PC-3 (cell line): ENCODE measurements at places on chromosomes 6 and 20. TPM values are rescaled to one million over a fixed set of nuclear protein-coding genes. Genes with fewer than 3 reads are reported as not detected.

DNA sequence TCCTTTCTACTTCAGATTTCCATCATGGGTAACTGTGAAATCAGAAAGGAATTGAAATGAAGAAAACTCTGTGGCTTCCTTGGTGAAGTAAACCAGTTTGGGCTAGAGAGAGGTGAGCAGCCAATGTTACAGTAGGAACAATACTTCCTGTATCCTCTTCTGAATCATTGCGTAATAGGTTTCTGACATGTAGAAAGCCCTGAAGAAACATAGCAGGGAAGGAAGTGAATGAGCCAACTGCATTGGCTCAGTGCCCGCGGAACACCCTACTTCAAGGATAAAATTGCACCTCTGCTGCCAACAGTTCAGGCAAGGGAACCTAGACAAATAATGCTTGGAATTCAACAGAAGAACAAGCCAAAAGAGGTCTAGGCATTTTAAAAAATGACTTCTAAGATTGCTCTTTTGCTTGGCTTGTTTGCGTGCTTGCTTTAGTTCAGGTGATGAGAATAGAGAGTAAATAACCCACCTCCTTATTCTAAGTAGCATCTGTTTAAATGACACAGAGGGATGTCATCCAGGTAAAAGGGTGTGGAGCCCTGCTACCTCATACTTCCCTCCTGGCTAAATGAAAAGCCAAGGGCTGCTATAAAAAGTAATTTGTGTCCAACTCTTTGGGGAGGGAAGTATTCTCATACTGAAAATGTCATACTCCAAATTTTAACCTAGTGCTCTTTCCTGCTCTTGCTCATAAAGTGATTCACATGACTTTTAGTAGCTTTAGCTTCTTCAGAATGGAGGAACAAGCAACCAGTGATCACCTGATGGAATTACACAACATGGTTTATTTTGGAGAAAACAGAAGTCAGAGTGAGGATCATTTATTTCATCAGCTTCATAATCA is 30.0 kb upstream of the AKIRIN2 start:
- peak; percentile 91 for DNase-seq

DNA sequence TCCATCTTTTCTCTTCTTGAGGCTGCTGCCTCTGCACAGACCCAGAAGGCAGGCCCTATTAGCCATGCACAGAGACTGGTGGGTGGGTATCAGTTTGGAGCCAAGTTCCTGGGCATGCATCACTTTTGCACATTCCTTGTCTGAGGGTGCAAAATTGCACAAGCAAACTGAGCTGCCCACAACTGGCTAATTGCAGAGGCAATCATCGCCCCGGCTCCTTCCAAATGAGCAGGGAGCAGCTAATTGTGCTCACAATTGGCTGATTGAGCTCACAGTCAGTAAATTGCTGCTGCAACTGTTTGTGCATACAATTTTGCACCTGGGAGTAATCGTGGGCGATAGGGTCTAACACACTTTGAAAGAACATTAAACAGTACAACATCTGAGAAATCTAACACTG is 511.4 kb downstream of the DHX35 start:
- no peak for DNase-seq

GHRH gene
- total RNA-seq, result not detected in 2 replicates

LY6G6D gene
- total RNA-seq, result not detected in 2 replicates

DNA sequence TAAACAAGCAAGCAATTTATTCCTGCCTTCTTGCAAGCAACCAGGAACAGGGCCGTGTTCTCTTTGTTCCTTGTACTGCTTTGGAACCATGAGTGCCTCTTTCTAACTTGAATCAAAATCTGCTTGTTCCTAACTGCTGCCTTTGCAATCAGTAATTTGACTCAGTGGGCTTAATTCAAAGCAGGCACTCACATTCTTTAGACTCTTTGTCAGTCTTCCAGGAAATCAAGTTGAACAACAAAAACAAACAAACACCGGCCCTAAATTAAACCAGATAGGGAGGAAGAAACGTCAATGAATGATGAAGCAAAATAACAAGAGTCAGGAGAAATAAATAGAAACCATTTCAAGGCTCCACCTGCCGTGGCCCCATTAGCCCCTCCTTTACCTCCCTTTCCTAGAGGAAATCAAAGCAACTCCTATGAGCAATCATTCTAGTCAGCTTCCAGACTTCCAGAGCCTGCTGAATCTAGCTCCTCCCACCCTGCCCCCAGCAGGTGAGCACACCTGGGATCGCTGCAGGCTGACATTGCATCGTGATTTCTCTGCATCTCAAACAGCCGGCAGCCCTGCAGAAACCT is 582.2 kb upstream of the FLRT3 start:
- peak; percentile 77 for DNase-seq

PDYN gene
- total RNA-seq, result not detected in 2 replicates

DNA sequence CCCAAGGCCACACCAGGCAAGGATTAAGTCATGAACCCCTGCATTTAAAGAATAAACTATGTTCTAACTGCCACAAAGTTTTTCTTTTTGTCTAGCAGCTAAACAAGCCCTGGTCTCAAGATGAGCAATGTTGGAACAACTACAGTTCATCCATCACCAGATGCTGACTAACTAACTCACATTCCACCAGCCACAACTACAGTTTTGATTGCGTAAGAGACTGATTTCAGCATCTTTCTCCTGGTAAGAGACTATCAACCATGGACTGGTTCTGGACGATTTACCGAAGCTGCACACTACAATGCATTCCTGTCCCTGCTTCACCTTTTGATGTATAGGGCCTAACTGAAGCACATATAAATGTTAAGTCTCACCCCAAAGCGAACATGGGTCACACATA is 43.0 kb downstream of the F13A1 start:
- DNase-seq, result peak; percentile 17

GRCh38 chr6:118993803-118994251 is 58.9 kb upstream of the MCM9 start:
- DNase-seq, result no peak

DNA sequence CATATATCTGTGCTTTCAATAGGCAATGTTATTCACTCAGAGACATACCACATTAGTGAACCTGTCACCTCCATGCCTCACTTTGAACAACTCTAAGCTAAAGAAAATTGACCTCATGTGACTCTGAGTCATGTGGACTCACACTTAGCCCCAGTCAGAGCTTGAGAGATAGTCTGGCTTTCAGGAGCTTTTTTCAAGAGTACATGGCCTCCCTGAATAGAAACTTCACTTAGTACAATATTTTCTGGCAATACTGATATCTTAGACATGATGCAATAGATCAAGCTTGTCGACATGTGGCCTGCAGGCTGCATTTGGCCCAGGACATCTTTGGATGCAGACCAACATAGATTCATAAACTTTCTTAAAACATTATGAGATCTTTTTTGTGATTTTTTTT is 8.5 kb downstream of the SPTLC3 start:
- DNase-seq, result no peak

- no peak for DNase-seq
These were observed 107.9 kb upstream of the MLIP start for GRCh38 chr6:54003316-54003715.

DNA sequence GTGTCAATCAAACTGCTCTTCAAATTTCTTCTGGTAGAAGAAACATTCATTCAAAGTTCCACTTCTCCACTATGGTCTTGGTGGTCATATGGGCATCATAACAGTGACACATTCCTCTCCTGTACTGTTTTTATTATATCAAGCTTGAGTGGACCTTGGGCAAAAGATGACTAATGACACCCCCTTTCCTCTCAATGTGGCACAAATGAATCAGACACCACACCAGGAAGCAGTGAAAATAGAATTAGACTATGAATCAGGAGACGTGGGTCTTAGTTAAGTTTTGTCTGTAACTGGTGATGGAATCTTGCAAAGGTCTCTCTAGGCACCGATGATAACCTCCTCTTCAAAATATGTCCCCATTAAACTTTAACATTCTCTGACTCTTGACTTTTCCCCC is 9.0 kb upstream of the NRSN1 start:
- peak; percentile 32 for DNase-seq

CLPSL2 gene
- not detected in 2 replicates for total RNA-seq

ULBP2 gene
- 5.8 and 8.1 TPM in 2 replicates for total RNA-seq

- no peak for DNase-seq
These were observed 75.1 kb downstream of the SLX4IP start for GRCh38 chr20:10510216-10510615.

- DNase-seq, result no peak
These were observed 121.3 kb upstream of the PTPRK start for GRCh38 chr6:128641703-128642102.

DNA sequence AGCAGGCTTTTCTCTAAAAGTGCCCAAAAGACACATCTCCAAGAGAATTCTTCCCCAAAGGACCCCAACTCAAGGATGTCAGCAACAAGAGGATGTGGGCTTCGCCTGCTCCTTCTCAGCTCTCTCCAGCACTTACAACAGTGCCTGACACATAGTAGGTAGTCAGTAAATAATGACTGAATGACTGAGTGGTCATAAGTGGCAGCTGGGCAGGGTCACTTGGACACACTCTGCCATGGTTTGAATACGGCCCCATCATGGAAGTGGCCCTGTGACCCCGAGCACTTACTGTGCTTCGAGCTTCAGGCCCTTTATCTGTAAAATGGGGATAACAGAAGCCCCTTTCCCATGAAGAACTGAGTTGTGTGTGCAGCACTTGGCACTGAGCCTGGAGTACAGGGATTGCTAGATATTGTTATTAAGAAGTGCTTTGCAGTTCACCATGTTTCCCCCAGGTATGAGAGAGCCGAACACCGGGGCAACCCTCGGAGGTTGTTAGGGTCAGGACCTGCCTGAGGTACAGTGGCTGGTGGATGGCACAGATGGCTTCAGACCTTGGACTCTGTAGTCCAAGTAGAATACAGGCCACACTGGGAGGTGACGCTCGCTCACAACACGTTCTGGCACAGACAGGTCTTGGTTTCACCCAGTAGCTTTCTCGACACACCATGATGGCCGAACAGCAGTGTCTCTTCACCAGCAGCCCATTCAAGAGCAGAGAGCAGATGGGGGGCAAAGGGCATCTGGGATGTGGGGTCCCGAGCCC is 56.0 kb downstream of the NOL4L start:
- no peak for DNase-seq

DNA sequence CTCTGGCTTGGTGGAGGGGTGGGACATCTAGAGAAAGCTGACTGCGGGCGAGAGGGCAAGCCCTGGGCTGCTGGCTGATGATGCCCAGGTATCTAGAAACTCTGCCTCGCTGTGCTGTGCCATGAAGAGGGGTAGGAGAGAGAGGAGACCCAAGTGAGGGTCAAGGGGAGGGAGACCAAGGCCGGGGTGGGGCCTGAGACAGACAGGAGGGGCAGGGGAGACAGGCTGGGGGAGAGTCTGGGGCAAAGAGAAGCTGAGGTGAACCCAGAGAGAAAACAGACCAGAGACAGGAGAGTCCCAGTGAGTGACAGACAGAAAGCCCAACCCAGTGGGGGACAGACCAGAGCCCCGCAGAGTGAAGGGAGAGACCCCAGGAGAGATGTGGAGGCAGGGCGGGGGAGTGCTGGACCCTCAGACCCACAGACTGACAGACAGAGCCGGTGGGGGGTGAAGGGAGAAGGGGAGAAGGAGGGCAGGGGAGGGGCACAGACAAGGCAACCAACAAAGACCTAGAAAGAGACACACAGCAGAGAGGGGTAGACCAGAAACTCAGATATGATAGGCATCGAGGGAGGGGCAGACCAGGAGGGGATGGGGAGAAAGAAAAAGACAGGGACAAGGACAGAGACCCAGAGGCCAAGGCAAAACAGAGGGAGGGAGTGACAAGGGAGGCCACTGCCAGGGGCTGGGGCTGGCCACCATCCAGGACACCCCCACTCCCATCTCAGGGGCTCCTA is 5.9 kb downstream of the TEAD3 start:
- no peak for DNase-seq

TBXT gene
- not detected in 2 replicates for total RNA-seq

- DNase-seq, result no peak
These were observed 124.6 kb downstream of the EYA2 start for GRCh38 chr20:47019121-47019824.

DNA sequence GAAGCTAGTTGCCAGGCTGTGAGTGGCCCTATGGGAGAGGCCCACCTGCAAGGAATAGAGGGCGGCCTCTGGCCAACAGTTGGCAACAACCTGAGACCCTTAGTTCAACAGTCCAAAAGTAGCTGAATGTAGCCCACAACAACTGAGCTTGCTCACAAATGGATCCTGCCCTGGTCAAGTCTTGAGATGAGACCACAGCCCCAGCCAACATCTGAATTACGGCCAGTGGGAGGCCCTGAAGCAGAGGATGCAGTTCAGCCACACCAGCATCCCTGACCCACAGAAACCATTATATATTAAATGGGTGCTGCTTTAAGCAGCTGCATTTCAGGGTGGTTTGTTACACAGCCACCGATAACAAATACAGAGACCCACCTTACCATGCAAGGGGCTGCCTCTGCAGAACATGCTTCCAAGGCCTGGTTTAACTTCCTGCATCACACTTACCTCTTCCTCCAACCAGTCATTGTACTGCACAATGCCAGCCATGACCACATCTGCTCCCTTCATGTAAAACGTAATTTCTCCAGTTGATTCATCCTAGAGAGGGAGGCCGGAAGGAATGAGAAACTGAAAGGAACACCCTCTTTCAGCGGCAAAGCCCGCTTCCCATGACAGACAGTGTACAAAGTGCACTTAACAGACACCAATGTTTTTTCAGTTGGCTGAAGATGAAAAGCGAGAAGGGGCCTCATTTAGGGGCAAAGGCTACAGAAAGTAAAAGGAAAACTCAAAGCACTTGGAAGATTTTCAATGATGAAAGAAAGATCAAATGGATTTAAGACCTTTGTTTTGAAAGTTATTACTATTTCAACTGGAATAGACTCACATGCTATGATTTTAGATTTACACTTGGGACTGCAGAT is 86.2 kb upstream of the NFATC2 start:
- DNase-seq, result no peak

DNA sequence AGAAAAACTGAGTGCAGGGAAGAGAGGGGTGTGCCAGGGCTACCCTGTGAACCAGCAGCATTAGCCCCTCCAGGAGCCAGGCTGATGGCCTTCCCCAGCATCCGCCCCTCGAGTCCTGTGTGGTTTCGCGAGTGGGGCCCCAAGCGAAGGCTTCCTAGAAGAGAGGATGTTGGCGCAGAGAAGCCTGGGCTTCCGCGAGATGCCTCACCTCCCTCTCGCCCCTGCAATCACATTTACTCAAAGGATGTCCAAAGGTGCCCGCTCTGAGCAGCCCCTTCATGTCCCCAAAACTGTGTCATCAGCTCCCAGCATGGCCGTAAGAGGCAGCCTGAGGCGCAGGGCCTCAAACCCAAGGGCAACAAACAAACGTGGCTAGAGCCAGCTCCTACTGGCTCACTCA is 111.7 kb downstream of the PREX1 start:
- DNase-seq, result no peak

TMEM151B gene
- not detected in 2 replicates for total RNA-seq

DNA sequence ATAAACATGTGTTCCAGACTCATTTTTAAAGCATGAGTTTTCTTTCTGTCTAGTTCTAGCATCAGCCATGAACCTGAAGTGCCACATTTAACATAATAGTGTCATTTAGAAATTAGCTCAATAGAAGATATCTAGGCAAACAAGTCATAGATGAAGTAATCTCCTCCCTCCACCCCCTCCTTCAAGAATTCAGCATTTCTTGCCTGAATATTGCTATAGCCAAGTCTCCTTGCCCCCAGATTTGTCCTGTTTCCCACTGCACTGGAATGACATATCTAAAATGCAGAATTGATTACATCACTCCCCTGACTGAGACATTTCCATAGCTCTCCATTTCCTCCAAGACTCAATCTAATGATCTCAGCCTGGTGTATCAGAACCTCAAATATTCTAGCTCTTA is 134.9 kb upstream of the BACH2 start:
- DNase-seq, result no peak
